ENCODE measurements at places on chromosomes 6 and 20.
A peak's percentile ranks its signal among the peaks of the same experiment; 100 is the strongest.

DNA sequence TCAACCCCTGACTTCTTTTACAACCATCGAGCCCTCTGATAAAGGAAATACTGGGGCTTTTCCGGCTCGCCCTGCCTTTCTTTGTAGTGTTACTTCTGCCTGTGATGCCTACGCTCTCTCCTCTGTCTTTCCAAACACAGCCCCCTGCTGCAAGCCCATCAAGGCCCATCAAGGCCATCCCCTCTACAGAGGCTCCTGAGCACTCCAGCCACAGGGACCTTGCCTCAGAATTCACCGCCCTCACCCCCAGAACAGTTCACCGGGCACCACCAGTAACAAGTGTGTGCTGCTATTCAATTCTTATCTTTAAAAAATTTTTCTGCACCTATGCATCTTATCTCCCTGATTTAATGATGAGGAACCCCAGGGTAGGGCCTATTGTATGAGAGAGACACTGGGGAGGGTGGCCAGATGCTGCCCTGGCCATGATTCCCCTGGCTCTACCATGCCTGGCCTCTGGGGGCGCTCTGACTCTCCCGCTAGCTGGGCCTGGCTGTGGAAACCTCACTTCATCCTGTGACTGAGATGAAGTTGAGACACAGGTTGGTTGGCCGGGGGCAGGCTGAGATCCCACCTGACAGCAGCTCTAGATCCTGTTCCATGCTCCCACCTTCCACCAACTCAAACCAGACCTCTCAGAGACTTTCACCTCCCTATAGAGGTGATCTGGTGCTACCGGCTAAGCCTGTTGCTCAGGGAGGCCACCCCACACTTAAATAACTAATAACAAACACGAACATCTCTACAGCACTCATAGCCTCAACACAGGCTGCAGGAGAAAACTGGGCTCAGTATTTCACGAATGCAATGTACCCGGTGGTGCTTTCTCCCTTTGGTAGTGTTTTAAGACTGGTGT is 19.2 kb upstream of the GLP1R start:
- no peak for DNase-seq

DNA sequence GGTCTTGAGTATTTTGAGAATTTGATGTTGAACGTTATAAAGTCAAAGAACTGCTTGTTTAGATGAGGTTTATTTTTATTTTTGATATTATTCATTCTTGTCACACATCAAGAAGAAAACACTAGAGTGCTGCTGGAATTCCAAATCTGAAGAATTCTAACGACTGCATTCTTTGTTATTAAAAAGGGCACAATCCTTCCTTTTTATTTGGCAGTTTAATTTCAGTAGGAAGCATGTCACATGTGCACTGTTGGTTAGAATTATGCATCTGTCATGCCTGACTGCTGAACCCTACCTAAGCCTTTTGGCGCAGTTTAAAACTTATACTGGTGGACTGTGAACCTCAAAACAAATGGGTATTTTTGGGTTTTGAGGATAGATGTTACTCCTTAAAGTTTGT is 4.0 kb downstream of the ID4 start:
- no peak for DNase-seq

DNA sequence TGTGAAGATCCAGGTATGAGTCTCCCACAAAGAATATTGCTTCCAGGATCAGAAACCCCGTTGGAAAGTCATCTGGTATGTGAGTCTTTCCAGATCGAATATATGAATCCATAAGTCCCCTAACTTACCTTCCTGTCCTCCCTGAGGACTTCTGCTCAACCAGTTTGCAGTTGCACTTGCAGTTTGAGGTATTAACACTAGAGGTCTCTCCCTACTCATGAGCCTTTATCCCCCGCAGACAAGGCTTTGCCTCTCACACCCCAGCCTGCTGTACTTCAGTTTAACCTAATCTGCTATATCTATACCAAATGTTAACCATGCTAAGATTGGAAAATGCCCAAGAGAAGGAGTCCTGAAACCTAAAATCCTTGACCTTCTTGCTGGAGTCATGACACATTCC is 135.3 kb upstream of the DEFB112 start:
- DNase-seq, result no peak

GRCh38 chr6:3175715-3176402 is 18.5 kb upstream of the TUBB2A start:
- no peak for DNase-seq

GRCh38 chr6:46044881-46045617 is 29.4 kb upstream of the CLIC5 start:
- peak; percentile 75 for DNase-seq

- no peak for DNase-seq
Measured at GRCh38 chr6:150128425-150128824, 14.4 kb upstream of the PPP1R14C start.

DNA sequence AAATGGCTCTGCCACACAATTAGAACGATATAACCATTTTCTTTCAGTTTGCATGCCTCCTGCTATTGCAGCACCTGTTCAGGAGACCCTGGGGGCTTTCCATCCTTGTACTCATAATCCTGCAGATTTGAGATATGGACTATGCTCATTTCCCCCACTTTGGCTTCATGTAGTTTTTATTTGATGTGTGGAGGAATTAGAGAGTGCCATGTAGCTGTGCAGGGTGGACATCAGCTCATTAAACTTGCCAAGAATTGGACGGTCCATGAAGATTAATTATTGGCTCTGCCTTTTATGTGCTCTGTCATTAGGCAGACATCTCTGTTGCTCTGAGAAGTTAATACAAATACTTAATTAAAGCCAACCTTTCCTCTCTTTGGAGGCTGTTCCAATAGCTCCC is 66.2 kb upstream of the CD83 start:
- DNase-seq, result no peak

DNA sequence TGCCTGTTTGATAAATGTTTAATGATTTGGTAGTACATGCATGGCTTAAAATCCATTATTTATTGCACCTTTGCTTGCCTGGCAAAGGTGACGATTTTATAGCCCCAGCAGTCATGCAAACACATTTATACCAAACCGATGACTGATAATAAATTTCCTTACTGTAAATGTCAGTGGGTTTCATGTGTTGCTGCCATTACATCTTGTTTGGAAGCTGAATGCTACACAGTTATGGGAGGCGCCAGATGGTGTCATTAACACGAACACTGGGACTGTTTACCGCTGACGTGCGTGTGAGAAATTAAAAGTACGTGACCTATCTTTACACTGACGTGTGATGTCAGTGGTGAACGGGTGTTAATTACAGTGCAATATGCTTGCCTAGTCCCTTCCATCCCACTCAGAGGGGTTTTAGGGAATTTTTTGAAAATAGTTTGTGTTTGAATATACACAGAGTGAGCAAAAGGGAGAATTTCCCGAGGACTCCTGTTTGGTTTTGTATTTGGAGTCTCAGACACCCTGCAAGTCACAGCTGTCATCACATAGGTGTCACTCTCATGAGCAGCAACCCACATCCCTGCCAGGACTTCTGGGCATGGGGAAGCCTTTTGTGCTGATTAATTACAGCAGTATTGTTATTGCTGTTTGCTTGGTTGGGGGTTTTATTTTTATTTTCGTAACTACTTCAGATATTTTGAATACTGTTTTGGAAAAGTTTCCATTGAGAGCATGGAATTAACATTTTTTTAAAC is 151.8 kb upstream of the INSM1 start:
- no peak for DNase-seq

DNA sequence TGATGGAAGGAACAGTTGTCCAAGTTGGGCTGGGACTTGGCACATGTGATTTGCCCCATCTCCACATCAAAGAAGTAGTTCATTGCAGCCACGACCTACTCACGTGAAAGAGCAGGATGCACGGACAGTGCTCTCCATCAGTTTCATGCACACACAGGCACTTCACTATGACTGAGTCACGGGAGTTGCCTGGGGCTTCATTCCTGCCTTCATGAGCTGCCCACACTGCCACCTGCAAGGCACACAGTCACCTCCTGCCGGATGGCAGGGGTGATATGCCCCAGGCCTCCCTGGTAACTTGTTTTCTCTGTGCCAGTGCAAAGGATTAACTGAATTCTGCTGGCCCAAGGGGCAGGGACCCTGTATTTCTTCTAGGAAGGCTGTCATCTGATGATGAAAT is 22.8 kb downstream of the CST5 start:
- no peak for DNase-seq

Measured in fibroblast of gingiva (primary cell).